ENCODE measurements at places on chromosomes 5 and 9. TPM values are rescaled to one million over a fixed set of nuclear protein-coding genes. Genes with fewer than 3 reads are reported as not detected.

DNA sequence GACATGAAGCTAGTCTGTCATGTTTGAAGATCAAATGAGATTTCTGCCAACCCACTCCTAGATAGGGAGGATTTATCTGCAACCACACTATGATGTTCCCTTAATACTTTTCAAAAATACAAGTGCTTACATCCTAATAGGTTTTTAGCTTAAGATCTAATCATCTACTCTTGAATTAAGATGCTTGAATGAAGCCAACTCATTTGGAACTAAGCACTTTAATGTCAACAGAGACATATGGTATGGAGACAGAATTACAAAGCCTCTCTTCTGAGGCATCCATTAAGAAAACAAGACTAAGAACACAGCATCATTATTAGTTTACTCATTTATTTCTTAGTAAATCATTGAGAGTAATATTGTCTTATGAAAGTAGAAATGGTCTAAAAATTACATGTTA, 139.3 kb upstream of the NFIB start:
- DNase-seq: no peak

DNA sequence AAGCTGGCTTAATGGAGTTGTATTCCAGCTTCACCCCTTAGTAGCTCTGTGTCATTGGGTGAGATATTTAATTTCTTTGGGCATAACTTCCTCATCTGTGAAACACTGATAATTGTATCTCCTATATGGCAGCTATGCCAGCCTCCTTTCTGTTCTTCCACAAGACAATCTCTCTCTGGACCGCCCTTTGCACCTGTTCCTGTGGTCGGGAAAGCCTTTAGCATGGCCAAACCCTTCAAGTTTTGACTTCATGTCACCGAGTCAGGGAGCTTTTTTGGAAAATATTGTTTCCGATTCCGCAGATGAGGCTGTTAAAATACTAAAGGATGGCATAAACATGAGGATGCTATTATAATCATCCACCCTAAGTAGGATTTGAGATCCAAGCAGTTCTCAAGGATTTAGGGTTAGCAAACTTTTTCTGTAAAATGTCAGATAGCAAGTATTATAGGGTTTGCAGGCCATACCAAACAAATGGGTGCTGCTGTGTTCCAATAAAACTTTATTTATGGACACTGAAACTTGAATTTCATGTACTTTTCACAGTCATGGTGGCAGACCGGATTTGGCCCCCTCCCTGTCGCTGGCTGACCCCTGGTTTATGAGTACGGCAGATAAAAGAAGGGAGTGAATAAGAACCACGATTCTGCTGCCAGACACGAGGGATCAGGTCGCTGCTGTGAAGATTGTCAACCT, 695 bp upstream of the NDFIP1 start:
- no peak for DNase-seq

DNA sequence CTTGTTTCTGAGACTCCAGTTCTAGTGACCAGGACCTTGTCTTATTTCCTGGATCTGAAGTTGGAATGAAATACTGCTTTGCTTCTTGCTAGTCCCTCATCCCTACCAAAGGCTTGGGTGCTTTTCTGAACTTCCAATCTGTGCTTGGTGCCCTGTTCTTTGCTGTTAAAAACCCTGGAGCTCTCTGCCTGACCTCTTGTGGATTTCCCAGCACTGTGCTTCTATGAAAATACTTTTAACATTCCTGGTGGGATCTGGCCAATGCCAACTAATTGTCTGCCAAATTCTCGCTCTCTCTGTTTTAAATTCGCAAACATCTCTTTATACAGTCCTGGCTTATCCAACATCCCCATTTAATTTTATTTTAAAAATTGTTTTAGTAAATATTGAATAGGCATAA, 26.7 kb upstream of the CSNK1G3 start:
- no peak for DNase-seq

- DNase-seq: no peak
These were observed 84.6 kb downstream of the DAB2IP start for GRCh38 chr9:121735793-121736770.

DNA sequence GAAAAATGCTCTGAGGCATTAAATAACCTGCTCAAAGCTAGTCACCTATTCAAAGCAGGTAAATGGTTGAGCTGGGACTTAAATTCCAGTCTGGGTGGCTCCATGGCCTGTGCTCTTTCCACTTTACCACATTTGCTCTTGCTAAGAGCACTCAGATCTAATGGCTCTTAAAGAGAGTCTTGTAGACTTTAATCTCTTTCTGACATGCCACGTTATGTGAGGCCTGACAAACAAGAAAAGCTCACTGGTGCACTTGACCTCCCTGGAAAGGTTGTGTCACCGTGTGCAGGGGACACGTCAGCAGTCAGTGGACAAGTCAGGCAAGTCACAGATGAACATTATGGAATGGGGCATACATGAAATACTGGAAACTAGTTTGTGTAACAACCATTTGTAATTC, 129.9 kb upstream of the RPS23 start:
- DNase-seq: no peak

- DNase-seq: no peak
These were observed 86.4 kb downstream of the MED10 start for GRCh38 chr5:6291961-6292360.

GRCh38 chr9:20382460-20383071, 239.7 kb downstream of the MLLT3 start:
- DNase-seq: no peak

DNA sequence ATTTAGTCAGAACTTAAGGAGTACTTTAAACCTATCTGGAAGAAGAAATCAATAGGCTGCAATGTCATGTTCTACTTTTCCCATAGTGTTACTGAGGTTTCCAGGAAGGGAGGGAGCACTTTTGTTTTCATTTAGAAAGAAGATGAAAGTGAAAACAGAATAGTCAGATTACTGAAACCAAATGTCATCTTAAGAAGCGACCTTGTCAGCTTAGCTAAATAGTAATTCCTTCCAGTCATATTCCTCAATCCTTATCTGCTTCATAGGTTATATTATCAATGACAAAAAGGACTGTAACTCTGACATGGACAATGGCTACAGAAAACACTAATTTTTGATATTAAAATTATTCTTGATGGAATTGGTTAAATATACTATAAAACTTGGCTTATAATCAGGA, 27.7 kb downstream of the SAR1B start:
- DNase-seq: no peak

DNA sequence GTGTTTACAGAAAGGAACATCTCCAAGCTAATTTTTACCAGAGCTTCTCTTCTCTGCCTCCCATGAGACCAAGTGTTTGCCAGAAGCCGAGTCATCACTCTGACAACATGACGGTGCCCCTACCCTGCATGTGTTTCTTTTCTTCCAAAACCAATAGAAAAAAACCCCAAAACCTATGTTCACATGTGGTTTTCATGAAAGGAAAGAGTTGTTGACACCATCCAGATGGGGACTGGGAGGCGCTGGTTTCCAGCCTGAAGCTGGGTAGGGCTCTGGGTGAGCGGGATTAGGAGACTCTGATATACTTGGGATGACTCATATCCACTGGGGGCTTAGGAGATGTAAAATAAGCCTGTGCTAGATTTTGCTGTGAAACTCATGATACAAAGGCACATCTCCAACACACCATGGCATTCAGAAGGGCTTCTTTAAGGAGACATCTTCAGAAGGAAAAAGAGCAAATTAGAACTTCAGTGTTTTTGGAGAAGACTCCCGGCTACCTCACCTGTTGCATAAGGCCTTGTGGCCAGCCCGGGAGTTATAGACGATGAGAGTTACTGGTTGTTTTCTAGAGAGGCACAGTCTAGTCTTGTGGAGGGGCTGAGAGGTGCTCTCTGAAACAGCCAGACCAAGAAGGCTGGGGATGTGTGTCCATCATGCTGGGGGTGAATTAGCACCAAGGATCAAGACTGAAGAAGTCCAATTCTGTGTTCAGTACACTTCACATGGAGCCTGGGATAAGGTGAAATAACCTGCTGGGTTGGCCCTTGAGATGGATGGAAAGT, 108.9 kb upstream of the LHFPL2 start:
- peak; percentile 17 for DNase-seq

GRCh38 chr5:98556712-98557111, 216.8 kb upstream of the RGMB start:
- no peak for DNase-seq

DNA sequence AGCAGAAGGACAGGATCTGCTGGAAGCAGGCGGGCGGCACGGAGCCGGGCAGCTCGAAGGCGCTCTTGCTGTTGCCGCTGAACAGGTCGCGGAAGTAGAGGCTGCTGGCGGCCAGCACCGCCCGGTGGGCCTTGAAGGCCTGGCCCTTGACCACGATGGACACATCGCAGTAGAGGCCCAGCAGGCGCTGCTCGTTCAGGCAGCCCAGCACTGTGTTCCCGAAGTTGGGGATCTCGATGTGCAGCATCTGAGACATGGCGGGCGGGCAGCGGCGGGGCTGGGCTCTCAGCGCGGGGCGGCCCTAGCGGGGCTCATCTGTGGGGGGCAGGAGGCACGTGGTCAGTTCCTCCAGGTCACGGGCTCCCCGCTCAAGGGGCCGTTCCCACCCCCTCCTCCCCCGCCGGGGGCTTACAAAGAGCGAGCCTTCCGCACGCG, 44.8 kb downstream of the NACC2 start:
- DNase-seq: no peak

DNA sequence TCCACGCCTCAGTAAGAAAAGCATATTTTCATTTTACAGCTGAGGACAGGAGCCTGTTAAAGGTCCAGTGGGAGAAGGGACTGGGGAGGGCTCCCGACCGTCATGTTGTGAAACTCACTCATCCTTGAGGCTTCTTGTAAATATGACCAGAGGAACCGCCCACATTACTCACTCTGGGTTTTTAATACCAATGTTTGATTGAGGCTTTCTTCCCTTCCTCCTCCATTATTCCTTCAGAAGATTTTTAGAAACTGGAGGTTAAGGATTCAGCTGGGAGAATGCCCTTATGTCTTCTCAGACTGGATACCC, 61.4 kb upstream of the GLRX start:
- DNase-seq: peak; percentile 2

DNA sequence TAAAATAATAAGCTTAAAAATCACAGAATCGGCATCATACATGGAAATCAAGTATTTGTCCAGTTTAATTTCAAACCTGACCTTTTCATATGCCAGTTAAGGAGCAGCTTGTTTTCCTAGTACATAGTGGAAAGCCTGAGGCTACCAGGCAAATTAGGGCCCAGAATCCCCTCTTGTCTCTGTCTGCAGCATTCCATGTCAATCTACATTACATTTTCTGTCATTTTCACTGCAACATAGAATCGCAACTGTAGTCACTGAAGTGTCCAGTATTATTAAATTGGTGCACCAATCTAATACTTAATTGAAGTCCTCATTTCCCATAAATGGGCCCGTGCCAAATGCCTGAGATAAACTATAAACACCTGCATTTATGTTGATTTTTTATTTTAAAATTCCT, 1352.2 kb upstream of the ACO1 start:
- no peak for DNase-seq

DNA sequence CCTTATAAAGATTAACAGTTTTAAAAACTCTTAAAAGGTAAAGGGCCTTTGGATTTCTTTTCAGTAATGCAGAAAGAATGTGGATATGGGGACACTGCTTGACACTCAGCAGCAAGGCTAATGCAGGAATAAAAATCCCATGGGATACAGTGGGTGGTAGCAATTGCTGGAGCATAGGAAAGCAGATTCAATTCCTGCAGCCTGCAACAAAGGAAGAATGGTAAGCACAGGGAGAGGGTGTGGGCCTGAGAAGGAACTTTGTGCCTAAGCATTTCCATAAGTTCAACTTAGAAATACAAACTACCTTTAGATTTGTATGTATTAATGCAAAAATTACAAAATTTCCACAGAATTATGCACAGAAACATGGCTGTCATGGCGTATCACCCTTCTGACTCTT, 65.8 kb upstream of the CDK5RAP2 start:
- DNase-seq: no peak

DNA sequence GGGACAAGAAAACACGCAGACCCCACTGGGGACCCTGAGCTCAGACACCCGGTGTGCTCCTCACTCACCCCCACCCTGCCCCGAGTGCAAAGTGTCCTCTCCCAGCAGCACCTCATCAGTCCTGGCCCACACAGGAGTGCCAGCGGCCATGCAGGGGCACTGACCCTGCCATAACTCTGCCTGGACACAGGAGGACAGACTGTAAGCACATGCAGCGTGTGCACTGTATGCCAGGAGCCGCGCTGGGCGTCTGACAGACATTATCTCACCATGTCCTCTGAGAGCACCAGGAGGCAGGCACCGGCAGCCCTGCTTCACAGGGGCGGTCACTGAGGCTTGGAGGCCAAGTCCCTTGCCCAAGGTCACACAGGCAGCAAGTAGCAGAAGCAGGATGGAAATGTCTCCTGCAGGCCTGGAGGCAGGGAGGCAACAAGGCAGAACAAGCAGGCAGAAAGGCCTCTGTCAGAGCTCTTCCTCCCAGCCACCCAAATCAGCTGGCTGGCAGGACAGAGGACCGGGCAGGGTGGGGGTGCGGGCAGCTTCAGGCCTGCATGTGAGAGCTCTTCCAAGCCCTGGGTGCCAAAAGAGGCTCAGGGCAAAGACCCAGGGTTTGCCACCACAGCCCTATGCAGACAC, 8.4 kb downstream of the EEIG1 start:
- no peak for DNase-seq

Gene CEL
- 0.10 TPM for total RNA-seq

Gene FASTKD3
- 5.1 TPM for total RNA-seq

Gene DAB2
- 2.1 TPM for total RNA-seq

Gene ITGA1
- 9.6 TPM for total RNA-seq

Gene OTP
- not detected for total RNA-seq

Gene CFAP90
- 0.41 TPM for total RNA-seq

Gene PHF24
- total RNA-seq: 0.07 TPM

Measured in Caki2 (cell line).